HAP-1 (cell line): ENCODE measurements at places on chromosomes 5 and 9.

DNA sequence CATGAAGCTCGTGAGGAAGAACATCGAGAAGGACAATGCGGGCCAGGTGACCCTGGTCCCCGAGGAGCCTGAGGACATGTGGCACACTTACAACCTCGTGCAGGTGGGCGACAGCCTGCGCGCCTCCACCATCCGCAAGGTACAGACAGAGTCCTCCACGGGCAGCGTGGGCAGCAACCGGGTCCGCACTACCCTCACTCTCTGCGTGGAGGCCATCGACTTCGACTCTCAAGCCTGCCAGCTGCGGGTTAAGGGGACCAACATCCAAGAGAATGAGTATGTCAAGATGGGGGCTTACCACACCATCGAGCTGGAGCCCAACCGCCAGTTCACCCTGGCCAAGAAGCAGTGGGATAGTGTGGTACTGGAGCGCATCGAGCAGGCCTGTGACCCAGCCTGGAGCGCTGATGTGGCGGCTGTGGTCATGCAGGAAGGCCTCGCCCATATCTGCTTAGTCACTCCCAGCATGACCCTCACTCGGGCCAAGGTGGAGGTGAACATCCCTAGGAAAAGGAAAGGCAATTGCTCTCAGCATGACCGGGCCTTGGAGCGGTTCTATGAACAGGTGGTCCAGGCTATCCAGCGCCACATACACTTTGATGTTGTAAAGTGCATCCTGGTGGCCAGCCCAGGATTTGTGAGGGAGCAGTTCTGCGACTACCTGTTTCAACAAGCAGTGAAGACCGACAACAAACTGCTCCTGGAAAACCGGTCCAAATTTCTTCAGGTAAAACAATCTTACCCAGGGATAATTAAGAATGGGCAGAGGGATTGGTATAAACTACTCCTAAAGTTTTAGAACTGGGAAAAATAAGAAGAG, 12.9 kb downstream of the ITGA1 start:
- peak; percentile 72 for DNase-seq

DNA sequence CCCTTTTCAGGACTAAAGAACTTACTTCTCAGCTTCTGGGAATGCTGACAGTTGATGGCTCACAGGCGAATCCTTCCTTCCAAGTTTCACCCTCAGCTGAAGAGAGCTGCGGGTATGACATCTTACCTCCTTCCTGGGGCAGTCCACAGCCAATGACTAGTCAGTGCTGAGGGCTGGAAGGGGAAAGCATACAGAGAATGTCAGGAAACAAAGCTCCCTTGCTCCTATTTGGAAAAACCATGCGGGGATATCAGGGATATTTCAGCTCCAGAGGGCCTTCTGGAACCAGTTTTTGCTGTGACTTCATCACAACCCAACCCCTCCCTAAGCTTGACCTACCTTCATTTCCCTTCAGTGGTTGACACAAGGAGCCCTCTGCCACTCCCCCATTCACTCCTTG, 15.7 kb downstream of the FTMT start:
- DNase-seq = no peak

DNA sequence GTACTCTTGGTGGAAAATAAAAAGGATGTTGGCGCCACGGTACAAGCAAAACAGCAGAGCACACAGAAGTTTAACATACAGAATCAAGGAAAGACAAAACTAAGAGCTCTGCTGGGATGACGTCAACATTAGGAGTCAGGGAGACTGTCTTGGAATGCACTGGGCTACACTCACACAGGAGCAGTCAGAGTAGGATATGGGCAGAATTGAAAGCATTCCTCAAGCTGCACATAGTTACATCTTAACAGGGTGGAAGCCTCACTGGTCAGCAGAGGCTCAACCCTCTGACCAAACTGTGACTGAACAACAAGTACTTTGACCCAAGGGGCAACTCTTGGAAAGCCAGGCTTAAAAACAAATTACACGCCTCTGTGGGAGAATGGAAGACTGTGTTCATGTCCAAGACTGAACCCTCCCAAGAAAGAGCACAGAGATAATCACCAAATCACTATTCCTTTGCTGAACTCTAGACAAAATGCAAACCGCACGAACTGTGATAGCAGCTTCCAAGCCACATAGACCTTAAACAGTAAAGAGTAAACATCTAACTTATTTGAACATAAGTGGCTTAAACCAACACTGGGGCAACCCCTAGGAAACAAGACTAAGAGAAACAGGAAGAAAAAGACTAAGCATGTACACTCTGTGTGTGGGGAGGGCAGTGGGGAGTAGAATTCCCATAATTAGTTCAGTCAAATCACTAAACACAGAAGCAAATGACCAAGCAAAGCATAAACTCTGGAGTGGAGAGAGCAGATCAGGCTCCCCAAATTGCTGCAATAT, 772.7 kb downstream of the PRELID2 start:
- DNase-seq = no peak

- DNase-seq = no peak
These were observed 101.3 kb upstream of the PHYKPL start for GRCh38 chr5:178333821-178334481.
